Astrocyte (in vitro differentiated cells and primary cell): ENCODE measurements at places on chromosomes 7 and 10. TPM values are rescaled to one million over a fixed set of nuclear protein-coding genes. Genes with fewer than 3 reads are reported as not detected.
A peak's percentile ranks its signal among the peaks of the same experiment; 100 is the strongest.

- H3K4me1 ChIP-seq, result peaks cover 7% of the 10 kb centered on the region
- H3K4me3 ChIP-seq, result no peak overlapping the region
- no peaks in the 10 kb centered on the region for H3K27me3 ChIP-seq
- DNase-seq, result no peak
These were observed 49.5 kb downstream of the SGMS1 start for GRCh38 chr10:50574305-50574704.

DNA sequence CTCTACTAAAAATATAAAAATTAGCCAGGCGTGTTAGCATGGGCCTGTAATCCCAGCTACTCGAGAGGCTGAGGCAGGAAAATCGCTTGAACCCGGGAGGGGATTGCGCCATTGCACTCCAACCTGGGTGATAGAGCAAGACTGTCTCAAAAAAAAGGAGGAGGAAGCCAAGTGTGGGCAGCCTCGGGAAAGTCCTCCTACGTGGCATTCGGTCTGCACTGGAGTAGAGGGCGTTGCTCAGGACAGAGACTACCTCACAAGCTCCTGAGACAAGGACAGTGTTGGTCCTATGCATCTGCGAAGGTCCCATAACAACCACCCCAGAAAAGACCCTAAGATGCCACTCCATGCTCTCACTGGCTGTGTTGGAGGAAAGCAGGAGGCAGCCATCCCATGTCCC is 10.0 kb upstream of the SERPINE1 start:
- no peak for DNase-seq
- no peak overlapping the region for H3K4me3 ChIP-seq
- H3K27ac ChIP-seq, result peak overlapping the region; percentile 99
- no peaks in the 10 kb centered on the region for H3K36me3 ChIP-seq
- H3K27me3 ChIP-seq, result no peaks in the 10 kb centered on the region

DNA sequence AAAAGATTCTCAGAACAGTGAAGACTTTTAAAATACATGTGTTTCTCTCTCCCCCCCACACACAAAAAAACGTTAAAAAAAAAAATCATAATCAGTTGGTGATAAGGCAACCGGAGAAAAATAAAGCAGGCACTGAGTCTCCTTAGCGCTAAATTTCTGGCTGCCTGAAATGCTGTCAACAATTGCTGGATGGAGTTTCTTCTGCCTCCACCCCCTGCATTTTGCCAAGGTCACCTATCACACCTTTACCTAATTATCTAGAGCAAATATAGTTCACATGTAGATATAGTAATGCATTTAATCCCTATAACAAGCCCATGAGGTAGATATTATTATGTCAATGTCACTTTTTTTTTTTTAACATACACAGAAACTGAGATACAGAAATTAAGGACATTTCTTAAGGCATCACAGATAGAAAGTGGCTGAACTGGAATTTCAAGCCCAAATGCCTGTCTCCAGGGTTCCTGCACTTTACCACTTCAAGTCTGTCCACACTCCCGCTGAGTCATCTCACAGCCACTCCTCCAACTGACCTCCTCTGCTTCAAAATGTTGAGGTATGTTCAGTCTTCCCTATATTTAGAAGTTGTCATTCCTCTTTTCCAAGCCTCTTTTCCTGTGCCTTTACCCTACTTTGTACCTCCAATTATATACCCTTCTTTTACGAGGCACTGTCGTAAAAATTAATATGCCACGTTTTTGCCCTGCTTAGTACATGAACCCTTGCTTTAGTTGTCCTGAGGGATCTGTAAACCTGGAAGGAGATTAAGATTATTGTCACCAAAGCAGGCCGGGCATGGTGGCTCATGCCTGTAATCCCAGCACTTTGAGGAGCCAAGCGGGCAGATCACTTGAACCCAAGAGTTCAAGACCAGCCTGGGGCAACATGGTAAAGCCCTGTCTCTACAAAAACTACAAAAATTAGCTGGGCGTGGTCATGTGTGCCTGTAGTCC is 72.8 kb upstream of the MPP7 start:
- H3K4me1 ChIP-seq, result no peaks in the 10 kb centered on the region
- DNase-seq, result peak; percentile 78
- H3K4me3 ChIP-seq, result no peak overlapping the region
- H3K27ac ChIP-seq, result no peak overlapping the region
- no peaks in the 10 kb centered on the region for H3K36me3 ChIP-seq
- peaks cover under 1% of the 10 kb centered on the region for H3K27me3 ChIP-seq

GRCh38 chr10:17409170-17409733 is 45.1 kb downstream of the ST8SIA6 start:
- no peaks in the 10 kb centered on the region for H3K4me1 ChIP-seq
- H3K27ac ChIP-seq, result no peak overlapping the region
- no peak overlapping the region for H3K4me3 ChIP-seq
- no peak for DNase-seq
- no peaks in the 10 kb centered on the region for H3K36me3 ChIP-seq

Gene HOXA7
- total RNA-seq, result not detected in 2 replicates
